ENCODE measurements at places on chromosomes 11 and 22.

GRCh38 chr11:117435326-117435725 lies 107.7 kb downstream of the CEP164 start:
- DNase-seq = no peak

GRCh38 chr11:44980533-44981427 lies 30.1 kb upstream of the TP53I11 start:
- no peak for DNase-seq

DNA sequence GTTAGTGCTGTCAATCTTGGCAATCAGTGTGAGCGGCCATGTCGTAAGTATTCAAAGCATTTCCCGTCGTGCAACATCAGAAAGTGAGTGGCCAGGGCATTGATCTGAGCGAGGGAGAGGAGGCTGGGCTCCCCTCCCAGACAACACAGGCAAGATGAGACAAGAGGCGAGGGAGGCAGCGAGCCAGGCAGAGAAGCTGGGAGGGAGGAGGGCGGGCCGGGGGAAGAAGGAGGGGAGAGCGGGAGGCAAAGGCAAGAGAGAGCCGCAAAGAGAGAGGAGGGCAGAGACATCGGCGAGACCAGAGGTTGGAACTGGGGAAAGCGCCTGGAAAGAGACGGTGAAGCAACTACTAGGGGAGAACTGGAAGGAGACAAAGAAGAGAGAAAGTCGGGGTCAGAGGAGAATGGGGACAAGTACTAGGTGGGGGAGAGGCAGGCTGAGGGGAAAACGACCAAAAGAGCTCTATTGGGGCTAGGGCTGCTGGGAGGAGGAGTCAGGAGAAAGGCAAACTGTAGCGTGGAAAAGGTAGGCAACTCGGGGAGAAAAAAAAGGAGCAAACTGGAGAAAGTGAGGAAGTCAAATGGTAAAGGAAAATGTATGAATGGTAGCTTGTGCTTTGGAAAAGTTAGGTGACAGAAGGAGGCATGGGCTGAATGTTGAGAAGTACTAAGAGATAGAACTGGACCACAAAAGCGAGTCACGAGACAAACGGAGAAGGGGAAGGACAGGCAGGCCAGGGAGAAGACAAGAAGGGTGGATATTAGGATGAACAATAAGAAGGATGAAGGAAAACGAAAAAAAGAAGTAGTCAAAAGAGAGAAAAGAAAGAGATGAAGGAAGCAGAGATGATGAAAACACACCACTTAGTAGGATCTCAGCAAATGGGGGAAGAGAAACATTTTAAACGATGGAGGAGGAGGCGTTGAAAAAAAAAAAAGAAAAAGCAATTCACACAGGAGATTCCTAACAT lies 130.5 kb upstream of the C11orf58 start:
- DNase-seq = no peak

- no peak for DNase-seq
Observed at GRCh38 chr11:30433831-30434230, 110.9 kb downstream of the ARL14EP start.

DNA sequence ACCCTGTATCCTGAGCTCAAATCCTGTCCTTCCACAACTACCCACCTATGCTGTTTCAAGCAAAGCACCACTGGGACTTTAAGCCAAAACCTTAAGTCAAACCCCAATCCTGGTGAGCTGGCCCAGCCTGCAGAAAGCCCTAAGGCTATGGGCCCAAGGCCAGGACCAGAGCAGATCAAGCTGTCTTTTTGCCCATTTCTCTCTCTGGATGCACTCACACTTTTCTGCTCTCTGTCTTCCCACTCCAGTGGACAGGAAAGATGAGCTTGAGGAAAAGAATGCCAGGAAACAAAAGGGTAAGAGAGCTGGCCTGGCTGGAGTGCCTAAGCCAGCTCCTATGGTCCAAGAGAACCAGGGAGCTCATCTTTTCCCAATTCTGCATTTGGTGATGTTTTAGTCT lies 284.3 kb upstream of the ISX start:
- DNase-seq = no peak

DNA sequence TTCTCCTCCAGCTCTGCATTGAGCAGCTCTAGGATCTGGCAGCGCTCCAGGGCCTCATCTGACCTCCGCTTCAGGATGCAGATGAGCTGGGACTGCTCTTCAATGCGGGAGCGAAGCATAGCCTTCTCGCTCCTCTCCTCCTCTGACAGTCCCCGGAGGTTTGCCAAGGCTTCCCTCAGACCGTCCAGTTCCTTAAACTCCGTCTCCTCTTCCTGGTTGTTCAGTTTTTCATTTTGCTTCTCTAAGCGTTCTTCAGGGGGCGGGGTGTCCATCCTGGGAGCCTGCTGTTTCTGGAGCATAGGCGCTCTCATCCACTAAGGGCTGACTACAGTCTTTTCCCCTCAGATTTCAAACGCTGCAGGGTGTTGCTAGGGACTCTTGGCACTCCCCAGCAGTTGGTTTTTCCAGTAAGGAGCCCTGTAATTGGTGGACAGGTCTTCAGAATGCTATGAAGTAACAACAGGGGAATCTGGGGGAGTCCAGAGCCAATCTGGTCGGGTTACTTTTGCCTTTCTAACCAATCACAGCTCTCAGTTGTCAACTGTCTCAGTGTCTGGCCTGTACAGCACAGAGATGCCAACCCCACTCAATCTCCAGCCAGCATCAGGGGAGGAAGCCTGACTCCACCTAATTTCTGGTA lies at the start of gene CCDC89:
Gene CCDC89 (minus strand): TSS at position 376 of the 640 bp plus-strand sequence. CDS start 65 bp downstream, at position 311.
- no peak for DNase-seq

- DNase-seq = no peak
Observed at GRCh38 chr11:74345420-74345819, 34.0 kb upstream of the P4HA3 start.

DNA sequence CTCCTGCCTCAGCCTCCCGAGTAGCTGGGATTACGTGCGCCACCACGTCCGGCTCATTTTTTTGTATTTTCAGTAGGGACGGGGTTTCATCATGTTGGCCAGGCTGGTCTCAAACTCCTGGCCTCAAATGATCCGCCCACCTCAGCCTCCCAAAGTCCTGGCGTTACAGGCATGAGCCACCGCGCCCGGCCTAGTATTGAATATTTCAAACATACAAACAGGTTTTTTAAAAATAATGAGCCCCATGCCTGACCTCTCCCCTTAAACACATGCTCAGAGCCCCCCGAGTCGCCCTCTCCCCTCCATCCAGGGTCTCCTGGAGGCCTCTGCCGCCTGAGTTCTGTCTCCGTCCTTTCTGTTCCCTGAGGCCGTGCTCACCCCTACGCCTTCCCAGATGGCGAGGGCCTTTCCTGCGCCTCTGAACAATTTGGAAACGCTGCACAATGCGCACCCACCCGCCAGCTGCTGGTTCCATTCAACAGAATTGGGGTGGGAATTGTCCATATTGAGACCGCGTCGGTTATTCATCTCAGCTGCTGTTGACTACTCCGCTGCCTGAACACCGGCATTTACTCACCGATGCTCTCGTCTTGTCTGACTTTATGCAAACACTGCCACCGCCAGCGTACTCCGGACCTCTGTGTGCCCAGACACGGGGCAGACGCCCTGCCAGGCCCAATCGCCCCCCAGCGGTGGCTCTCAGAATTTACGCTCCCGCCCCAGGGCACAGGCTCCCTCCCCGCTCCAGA lies 13.6 kb upstream of the RNH1 start:
- no peak for DNase-seq

DNA sequence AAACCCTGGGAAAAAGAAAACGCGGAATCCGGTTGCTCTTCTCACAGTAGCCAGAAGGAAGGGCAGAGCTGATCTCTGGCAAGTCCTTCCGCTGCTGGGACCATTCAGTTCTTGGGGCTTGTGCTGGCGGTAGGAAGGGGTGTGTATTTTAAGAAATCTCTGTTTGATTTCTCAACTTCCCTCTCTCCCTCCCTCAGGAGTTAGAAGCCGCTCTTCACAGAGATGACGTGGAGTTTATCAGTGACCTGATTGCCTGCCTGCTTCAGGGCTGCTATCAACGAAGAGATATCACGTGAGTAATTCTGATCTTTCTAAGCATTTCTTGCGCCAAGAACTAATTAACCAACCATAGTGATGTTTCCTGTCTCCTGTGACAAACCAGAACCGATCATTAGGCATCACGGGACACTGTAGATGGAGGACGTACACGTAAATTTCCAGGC lies 85.9 kb upstream of the SLC25A18 start:
- no peak for DNase-seq

Measured in stimulated activated CD8-positive, alpha-beta memory T cell treated with anti-CD3 and anti-CD28 coated beads, Interleukin-15, amount 100 ng/mL, for 48 hours (primary cell).